ENCODE measurements at places on chromosomes 2 and 18.

DNA sequence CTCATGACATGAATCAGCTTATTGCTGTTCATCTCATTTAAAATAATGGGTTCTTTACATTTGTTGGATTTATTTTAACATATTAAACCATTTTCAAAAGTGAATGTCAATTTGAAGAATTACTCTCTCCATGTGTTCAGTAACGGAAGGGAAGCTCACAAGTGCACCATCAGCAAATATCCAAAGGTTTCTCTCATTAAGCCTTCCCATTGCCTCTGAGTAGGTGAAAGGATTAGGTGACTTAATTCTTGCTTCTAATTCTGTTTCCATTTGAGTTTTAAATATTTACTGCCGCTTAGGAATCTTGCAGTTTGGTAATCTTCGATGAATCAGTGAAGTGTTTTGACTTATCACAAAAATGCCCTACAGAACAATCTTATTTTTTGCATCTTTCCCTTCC, 145.1 kb upstream of the NYAP2 start:
- DNase-seq, result no peak

DNA sequence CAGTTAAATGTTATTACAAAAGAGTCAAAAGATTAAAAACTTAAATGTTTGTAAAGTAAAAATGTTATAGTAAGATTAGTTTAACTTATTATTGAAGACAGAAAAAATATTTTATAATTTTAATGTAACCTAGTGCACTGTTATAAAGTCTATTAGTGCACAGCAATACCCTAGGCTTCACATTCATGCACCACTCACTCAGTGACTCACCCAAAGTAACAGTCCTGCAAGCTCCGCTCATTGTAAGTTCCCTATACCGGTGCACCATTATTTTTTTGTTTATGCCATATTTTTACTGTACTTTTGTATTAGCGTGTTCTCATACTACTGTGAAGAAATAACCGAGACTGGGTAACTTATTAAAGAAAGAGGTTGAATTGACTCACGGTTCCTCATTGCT, 759.7 kb upstream of the CDH7 start:
- DNase-seq, result no peak

- no peak for DNase-seq
These were observed 34.7 kb upstream of the ADAM23 start for GRCh38 chr2:206408323-206409320.

DNA sequence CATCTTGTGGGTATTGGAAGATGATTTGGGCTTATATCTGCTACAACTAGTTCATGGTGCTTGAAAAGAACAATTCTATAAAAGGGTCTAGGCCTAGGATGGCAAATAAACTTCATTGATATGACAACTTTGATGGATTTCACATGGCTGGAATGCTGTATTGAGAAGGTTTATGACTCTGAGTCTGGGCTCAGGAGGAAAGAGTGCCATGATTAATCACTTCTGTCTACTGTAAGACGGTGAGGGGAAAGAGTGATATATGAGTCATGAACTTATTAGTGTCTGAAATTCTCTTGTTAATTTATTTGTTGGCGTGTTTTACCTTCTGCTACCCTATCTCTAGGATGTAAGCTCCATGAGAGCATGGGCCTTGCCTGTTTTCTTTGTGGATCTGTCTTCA, 17.0 kb upstream of the ADCYAP1 start:
- DNase-seq, result no peak

DNA sequence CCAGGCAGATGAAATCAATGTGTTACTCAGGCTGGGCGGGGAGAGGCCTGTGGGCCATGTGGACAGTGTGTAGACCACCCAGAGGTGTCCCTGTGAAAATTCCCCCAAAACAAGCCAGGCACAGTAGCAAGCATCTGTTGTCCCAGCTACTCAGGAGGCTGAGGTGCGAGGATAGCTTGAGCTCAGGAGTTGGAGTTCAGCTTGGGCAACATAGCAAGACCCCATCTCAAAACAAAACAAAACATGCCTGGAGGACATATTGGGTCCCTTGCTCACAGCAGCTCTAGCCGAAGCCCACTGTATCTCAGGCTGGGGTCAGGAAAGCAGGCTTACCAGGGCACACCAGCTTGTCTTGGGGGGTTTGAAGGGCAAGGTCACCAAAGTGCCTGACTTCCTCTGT, 4.3 kb upstream of the PTMA start:
- no peak for DNase-seq

- DNase-seq, result no peak
These were observed 14.7 kb downstream of the CASP8 start for GRCh38 chr2:201275069-201275468.

DNA sequence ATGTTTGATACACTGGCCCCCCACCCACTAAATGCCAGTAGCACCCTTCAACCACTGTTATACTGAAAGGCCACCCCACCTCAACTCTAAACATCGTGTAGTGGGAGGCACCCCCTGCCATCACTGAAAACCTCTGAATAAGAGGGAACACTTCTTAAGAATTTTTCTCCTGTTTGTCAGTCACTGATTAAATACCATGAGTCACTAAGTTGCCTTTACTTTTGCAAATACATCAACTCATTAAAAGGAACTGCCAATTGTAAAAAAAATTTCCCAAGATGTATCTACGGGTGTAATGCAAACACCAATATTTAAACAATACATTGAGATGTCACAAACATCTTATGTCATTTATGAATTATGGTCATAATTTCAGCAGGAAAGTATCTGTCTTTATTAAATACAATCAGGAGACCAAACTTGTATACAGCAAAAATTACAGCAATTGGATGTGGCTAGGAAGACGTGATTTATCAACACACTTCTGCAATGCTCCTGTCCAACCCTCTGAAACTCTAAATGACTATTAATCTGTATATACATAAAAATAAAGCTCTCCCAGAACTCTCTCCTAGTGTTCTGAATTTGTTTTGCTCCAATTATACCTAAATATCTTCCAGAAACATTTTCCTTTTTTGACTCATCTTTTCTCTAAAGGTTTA, 144.1 kb upstream of the STK17B start:
- DNase-seq, result no peak

DNA sequence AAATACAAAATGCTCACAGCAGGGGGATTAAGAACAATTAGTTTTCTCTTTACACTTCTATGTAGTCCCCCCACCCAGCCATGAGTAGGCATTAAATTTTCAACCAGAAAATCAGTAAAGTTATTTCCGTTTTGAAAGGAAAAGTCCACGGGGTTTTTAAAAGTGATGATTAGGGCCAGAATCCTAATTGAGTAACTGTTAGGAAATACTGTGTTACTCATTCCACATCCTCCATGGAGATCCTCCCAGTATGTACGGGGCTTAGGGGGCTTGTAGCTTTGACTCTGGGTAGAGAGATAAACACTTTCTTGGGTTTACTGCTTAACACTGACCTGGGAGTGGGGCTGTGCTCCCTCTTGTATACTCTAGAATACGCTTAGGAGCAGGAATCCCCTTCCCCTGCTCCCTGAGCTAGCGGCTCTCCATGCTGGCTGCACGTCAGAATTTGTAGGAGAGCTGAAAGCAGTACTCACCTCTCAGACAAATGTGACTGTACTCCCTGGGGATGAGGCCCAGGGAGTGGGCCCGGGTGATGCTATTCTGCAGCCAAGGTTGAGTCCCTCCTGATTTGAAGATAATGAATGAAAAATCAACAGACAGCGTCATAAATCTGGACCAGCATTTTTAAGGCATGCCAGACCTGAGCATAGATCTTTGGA, 100.5 kb downstream of the SLC4A3 start:
- DNase-seq, result no peak

GRCh38 chr2:181183878-181184542, 203.6 kb downstream of the UBE2E3 start:
- DNase-seq, result no peak

DNA sequence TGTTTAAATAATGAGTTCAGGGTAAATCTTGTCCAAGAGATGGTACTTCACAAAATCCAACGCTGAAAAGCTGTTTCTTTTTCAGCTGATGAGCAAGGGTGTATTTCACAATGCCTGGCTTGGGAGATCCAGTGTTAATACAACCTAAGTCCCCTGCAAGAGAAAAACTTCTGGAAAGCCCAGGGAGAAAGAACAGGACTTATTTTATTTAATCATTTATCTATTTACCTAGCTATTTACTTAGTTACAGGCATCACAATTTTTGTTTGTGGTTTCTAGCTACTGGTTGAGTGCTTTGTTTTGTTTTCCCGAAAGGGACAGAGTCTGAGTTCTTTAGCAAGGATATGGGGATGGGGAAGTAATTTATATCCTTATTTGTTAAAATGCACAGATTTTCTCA, 598.2 kb upstream of the SYT4 start:
- DNase-seq, result no peak

GRCh38 chr2:234849678-234850077, 102.1 kb upstream of the SH3BP4 start:
- no peak for DNase-seq

DNA sequence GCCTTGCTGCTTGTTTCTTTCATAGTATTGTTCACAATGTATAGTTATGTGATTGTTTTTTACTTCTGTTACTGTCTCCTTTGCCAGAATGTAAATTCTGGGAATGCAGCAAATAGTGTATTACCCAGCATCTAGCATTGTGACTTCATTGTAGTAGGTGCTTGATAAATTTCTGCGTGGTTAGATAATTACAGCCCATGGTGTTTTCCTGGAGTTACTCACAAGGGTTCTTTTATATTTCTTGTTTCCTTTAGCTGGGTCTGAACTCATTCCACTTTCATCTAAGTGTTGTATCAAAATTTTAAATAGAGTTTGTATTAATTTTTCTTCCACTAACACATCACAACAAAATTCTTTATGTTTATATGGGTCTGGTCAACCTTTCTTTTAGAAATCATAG, 132.6 kb downstream of the MAP4K4 start:
- DNase-seq, result no peak

DNA sequence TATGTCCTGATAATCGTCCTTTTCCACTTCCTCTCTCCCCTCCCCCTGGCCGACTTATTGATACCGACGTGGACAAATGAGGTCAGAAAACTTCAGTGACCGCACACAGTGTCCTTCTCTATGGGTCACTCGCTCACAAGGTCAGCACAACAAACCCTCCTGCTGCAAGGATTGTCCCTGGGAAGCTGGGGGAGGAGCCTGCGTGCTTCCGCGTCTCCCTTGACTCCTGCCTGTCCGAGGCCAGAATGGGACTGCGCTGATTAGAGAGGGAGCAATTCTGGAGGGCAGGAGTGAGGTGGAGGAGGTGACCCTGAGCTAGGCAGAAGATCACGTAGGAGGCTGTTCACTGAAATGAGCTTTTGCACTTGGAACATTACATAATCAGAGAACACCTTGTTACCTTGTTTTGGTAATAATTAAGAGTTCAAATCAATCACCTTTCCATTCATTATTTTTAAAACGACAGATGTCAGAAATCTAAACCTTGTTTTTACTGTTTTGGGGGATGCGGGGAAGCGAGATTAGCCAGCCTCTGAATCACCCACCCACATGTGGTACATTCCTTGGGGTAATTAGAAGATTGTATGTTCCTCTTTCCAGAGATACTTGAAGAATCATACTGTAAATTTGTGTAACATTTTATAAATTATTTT, 70.6 kb downstream of the CTAGE1 start:
- no peak for DNase-seq

GRCh38 chr2:172062402-172063004, 22.8 kb upstream of the DLX1 start:
- DNase-seq, result no peak

DNA sequence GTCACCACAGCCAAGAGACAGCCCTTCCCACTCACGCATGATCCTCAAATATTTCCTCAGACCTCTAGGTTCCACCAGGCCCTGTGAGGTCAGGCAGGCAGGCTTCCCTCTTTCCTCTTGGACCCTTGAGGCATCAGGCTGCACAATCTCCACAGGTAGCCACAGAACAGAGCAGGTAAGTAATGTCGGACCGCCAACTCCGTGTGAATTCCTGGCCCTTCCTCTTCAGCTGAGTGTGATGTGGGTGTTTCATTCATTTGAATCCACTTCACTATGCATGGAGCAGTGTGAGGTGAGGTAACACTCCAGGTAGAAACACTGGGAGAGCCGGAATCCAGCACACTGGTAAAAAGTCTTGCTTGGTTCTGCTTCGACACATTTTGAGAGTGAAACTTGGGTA, 44.0 kb downstream of the MRPL35 start:
- DNase-seq, result no peak

DNA sequence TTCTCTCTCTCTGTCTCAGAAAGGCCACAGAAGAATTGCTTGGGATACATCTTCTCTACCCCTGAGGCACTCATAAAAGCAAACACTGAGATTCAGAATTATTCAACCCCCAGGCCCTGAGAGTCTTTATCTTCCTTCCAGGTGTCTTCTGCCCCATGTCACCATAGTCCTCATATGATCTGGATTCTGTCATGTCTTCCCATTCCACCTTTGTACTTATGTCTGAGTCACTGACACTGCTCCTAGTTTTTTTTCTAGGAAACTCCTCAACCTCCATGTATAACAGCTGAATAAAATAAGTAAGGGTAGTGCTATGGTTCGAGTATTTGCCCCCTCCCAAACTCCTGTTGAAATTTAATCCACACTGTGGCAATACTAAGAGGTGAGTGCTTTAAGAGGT, 11.6 kb downstream of the HIBCH start:
- DNase-seq, result no peak

- DNase-seq, result no peak
These were observed 119.3 kb downstream of the PRKCE start for GRCh38 chr2:45770811-45771210.

GRCh38 chr2:27857417-27858172, 32.6 kb downstream of the RBKS start:
- DNase-seq, result peak; percentile 2

DNA sequence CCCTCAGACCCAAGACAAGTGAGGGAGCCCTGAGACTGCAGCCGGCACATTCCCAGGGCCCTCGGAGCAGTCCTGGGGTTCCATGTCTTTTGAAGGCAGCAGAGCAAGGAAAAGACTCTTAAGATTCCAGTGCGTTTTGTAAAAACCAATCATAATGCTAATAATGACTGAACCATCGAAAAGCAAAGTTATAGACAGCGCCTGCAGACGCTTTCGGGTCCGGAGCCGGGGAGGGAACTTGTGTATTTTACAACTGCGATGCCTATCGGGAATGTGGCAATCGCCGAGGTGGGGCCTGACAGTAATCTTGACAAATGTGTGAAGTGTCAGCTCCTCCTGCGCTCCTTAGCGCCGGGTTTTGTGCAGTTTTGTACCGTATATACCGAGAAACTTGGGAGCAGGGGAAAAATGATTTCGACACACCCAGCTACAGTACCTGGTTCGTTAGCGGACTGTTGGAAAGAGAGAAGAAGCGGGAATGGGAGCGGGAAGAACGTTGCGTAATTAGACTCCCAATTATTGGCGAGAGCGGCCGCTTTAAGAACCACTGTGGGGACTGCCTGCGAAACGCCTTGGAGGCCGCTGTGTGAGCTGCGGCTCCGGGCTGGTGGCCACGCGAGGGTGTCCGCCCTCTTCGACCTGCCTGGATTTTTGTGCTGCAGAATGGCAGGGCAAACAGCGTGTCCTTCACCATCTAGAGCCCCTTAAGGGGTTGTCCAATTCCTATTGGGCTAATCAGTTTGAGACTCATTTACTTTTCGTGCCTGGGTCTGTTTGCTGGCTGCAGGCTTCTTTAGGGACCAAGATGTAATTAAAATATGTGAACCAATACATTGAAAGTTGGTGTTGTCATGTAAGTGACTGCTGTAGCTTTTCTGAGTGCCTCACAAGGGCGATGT, 2.4 kb downstream of the EPAS1 start:
- no peak for DNase-seq

Measured in activated CD4-positive, alpha-beta T cell treated with anti-CD3 and anti-CD28 coated beads for 4 hours (primary cell).